ENCODE measurements at places on chromosomes 13 and 19.

GRCh38 chr19:46383171-46383815 lies 30.1 kb downstream of the CCDC8 start:
- DNase-seq, result no peak

DNA sequence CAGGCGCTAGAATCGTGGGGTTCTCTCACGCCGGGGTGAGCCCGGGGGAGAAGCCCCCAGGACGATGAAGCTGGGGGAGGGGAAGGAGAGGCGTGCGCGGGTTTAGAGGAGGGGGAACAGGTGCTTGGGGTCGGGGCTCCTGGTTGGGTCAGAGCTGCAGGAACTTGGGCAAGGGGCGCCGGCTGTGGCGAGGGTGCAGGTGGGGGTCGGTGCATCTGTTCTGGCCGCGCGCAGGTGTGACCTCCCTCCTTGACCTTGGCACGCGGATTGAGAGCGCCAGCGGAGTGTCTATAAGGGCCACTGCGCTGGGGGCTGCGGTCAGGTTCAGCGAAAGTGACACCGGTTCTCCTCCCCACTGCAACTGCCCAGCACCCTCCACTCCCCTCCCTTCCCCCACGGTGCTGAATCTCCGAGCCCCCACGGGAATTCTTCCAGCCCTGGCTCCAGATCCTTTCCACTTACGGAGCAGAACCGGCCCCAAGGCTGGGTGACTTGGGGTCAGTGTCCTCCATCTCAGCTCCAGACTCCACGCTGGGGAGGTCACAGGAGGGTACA lies 618 bp downstream of the TMEM38A start:
- DNase-seq, result peak; percentile 83

GRCh38 chr13:39888865-39889810 lies 233.7 kb downstream of the COG6 start:
- DNase-seq, result no peak

GRCh38 chr13:39840201-39840600 lies 184.7 kb downstream of the COG6 start:
- DNase-seq, result no peak

Measured in left lung (tissue), 14 donors.